ENCODE measurements at places on chromosomes 3 and 15.

DNA sequence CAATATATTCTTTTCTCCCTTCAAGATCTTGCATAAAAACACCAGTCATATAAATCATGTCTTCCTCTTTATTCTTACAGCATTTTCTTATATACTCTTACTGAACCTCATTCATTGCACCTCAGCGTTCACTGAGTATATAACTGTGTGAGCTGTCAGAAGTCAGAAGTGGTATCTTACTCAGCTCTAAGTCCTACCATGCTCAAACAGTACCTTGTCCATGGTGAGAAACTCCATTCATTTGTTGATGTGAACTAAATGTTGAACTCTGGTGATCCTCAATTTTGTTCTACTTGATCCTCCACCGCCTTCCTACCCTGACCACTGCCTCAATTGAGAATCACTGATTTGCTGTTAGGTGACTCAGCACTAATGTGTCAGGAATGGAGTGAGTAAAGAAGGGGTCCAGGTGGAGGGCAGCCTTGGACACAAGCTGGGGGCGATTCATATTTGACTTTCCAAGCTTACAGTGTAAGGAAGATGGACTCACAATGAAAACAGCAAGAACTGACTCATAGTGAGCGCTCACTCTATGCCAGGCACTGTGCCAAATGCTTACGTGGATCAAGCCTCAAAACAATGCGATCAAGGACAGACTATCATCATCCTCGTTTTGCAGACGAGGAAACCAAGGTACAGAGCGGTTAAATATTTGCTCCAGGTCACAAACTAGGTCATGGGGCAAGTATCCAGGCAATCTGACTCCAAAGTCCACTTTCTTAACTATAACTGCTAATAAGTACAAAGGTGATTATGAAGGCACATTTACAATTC, 13.5 kb upstream of the ZFYVE19 start:
- DNase-seq = no peak

- no peak for DNase-seq
These were observed 8.6 kb downstream of the CEP63 start for GRCh38 chr3:134494495-134494894.

- DNase-seq = no peak
These were observed 300.6 kb downstream of the SATB1 start for GRCh38 chr3:18124501-18124900.

GRCh38 chr15:29437888-29438702, 168.5 kb upstream of the NSMCE3 start:
- DNase-seq = no peak

GRCh38 chr3:42741796-42742195, 31.3 kb downstream of the CCDC13 start:
- DNase-seq = no peak

Data from cortex of kidney (tissue), 1 donor.